ENCODE measurements at places on chromosomes 7 and 10.
A peak's percentile ranks its signal among the peaks of the same experiment; 100 is the strongest.

GRCh38 chr7:80498481-80499349 is 13.1 kb downstream of the GNAT3 start:
- H3K4me1 ChIP-seq, result peaks cover 11% of the 10 kb centered on the region
- H3K27ac ChIP-seq, result peak overlapping the region; percentile 67
- no peaks in the 10 kb centered on the region for H3K36me3 ChIP-seq
- H3K4me3 ChIP-seq, result no peak overlapping the region
- DNase-seq, result no peak

DNA sequence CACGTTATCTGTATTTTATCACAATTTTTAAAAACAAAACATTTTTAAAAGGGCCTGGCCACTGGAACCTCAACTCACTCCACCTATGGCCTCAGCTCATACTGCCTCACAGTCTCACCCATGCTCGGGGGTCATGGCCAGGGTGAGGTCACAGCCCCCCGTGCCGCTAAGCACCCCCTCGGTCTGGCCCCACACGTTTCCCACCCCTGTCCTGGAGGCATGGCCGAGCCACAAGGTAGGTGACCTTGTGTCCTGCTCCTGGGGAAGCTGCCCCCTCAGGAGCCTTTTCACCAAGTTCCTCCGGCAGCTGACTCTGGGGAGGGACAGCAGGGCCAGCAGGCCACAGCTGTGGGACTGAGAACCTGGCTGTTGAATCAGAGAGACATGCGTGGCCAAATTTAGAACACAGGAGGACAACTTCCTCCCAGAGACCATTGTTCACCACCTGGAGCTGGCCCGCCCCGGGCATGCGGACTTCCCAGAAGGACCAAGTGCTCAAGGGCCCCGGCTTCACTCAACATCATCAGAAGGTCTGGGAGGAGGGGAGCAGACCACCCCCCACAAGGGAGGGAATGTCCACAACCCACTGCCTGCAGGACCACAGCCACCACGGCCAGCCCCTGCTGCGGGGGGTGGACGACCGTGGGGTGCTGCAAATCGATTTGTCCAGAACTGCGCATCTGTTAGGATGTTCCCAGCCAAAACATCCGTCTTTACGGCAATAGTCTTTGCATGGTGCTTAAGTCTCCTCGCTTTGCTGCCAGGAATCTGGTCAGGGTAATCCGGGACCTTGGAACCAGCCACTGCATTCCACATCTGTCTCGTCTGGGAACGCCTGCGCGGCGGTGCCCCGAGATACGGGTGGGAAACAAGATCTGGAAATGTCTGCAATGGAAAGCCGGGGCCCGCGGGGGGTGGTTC is 48.6 kb upstream of the PDGFA start:
- DNase-seq, result no peak
- no peaks in the 10 kb centered on the region for H3K36me3 ChIP-seq
- H3K27me3 ChIP-seq, result no peaks in the 10 kb centered on the region
- no peaks in the 10 kb centered on the region for H3K4me1 ChIP-seq

DNA sequence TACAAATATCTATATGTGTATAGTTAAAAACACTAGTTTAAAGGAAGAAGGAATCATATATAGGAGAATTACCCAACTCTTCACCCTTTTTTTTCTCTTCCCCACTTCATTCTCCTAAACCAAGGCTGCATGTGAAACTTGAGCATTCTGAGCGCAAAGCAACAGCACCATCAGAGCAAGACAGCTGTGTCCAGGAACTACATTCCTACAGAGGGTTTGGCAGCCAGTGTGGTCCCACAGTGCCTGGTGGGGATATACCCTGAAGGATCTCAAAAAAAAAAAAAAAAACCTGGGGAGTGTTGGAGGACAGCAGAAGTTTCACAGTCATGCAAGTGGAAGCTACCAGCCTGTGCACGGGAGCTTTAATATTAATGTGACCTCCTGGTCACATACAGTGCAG is 310.4 kb downstream of the CTNNA3 start:
- H3K27me3 ChIP-seq, result peaks cover 12% of the 10 kb centered on the region
- no peaks in the 10 kb centered on the region for H3K36me3 ChIP-seq
- no peak for DNase-seq

DNA sequence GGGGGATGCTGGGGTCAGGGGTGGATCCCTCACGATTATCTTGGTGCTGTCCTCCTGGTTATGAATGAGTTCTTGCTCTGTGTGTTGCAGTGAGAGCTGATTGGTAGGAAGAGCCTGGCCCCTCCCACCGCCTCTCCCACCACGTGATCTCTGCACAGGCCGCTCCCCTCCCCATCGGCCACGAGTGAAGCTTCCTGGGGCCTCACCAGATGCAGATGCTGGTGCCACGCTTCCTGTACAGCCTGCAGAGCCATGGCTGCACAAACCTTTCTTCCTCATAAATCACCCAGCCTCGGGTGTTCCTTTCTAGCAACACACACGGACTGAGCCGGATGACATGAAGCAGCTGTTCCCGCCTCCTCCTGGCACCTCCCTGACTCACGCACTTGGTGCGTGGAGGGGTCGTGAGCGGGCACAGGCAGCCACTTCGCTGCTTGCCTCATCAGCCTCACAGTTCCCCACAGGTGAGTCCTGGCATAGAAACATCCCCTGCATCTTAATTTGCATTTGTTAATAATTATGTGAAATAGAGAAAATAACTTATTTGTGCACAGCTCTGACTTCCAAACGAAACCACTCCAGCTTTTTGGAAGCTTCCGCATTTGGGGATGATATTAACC is 210.8 kb downstream of the ADARB2 start:
- H3K27ac ChIP-seq, result no peak overlapping the region
- H3K4me1 ChIP-seq, result no peaks in the 10 kb centered on the region
- DNase-seq, result no peak
- no peak overlapping the region for H3K4me3 ChIP-seq
- H3K36me3 ChIP-seq, result no peaks in the 10 kb centered on the region

DNA sequence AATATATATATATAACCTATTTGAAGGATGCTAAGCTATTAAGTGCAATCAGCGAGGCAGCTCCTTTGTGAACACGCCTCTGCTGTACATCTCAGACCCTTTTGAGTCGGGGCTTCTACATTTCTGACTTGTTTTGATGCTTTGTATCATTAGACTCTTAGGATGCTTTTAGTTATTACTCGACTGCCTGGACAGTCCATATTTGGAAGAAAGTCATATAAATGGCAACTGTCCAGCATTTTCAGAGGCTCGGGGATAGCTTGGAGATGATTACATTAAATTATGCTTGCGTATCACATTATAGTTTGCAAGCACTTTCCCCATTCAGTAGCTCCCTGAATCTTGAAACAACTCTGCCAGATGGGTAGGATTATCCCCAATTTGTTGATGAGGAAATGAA is 257.9 kb downstream of the PTEN start:
- H3K36me3 ChIP-seq, result no peaks in the 10 kb centered on the region
- no peak overlapping the region for H3K4me3 ChIP-seq
- no peak for DNase-seq
- no peaks in the 10 kb centered on the region for H3K4me1 ChIP-seq
- no peaks in the 10 kb centered on the region for H3K27me3 ChIP-seq

DNA sequence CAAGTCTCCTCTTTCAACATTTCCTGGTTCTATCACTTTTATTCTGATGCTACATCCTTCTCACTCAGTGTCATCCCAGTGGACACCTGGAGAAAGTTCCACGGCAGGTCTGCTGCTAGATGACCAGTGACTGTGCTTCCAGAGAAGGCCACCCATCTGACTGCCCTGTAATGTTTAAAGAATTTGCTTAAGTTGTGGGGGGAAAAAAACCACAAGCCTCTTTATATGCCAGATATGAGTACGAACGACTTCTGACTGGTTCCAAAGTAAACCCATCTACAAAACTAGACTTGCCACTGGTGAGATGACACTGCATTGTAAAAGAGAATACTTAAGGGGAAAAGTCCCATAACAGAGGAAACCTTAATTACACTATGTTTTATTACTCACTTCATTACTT is 69.6 kb upstream of the VWC2 start:
- no peaks in the 10 kb centered on the region for H3K4me1 ChIP-seq
- DNase-seq, result no peak
- H3K27ac ChIP-seq, result no peak overlapping the region
- no peaks in the 10 kb centered on the region for H3K27me3 ChIP-seq
- H3K4me3 ChIP-seq, result no peak overlapping the region

- H3K36me3 ChIP-seq, result no peaks in the 10 kb centered on the region
- peak overlapping the region; percentile 28 for H3K27ac ChIP-seq
- no peaks in the 10 kb centered on the region for H3K4me1 ChIP-seq
- no peaks in the 10 kb centered on the region for H3K27me3 ChIP-seq
These were observed 1.3 kb upstream of the PAPSS2 start for GRCh38 chr10:87658321-87658795.

Data from left lung (tissue), 14 donors.